ELR (cell line): ENCODE measurements at places on chromosomes 7 and 10.

DNA sequence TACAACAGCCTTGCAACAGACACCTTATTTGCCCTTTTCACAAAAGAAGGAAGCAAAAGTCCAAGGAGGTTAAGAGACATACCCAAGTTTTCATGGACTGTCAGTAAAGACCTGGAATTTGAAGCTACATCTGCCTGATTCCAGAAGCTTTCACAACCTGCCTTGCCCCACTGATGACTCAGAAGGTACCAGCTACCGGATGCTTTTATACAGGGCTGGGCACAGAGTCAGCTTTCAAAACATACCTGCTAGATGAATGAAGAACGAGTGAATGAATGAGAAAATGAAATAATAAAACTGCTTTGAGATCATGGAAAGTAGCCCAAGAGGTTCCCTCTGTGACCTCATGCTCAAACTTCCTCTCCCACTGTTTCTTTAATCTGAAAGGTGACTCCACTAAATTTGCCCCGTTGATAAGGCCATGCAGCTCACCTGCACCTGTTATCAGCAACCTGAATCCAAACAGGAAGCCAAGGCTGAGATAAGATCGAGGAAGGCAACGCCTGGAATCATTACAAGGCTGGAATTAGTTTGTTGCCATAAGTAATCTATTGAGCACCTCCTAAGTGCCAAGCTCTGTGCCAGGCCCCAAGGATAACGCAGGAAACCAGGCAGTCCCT lies 151.5 kb downstream of the WDR11 start:
- no peak for DNase-seq

DNA sequence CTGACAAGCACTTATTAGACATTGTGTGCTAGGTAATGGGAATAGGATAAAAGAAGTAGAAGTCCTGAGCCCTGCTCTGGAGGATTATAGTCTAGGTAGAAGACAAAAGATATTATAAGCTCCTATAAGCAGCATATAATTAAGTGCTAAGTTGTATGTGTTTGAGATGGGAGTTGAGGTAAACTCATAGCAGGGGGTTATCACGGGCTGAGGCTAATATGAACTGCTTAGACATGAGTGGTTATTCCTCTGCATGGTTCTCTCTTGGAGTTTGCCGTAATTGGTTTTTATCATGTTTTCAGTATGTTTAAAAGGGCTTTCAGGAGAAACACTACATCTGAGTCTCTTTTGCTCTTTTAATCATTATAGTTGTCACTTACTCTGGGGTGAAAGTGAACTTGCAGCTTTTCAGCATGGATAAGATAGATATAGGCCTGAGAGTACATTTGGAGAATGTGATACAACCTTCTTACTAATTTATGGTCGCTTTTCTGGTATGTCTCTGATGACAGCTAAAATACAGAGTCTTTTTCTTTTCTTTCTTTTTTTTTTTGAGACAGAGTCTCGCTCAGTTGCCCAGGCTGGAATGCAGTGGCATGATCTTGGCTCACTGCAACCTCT lies 39.0 kb downstream of the SMNDC1 start:
- DNase-seq, result no peak

GRCh38 chr7:27115221-27116026 lies 12.9 kb upstream of the HOXA2 start:
- DNase-seq, result peak; percentile 84

- no peak for DNase-seq
These were observed 62.7 kb downstream of the DKK1 start for GRCh38 chr10:52376694-52377354.

DNA sequence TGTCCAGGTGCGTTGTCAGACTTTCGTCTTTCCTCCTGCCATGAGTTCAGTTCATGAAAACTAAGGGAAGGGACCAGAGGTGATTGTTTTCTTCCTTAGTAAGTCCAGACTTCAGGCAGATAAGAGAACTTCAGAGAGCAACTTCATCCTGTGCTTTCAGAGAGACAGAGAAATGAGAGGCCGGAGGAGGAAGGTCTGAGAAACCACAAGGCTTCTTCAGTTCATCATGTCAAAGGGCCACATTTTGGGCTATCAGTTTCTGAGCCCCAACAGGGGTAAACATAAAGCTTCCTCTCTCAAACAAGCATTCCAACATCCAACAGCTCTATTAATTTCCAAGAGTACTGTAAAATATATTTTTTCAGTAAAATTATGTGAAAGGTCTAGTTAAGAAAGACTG lies 668.4 kb upstream of the NRP1 start:
- no peak for DNase-seq

DNA sequence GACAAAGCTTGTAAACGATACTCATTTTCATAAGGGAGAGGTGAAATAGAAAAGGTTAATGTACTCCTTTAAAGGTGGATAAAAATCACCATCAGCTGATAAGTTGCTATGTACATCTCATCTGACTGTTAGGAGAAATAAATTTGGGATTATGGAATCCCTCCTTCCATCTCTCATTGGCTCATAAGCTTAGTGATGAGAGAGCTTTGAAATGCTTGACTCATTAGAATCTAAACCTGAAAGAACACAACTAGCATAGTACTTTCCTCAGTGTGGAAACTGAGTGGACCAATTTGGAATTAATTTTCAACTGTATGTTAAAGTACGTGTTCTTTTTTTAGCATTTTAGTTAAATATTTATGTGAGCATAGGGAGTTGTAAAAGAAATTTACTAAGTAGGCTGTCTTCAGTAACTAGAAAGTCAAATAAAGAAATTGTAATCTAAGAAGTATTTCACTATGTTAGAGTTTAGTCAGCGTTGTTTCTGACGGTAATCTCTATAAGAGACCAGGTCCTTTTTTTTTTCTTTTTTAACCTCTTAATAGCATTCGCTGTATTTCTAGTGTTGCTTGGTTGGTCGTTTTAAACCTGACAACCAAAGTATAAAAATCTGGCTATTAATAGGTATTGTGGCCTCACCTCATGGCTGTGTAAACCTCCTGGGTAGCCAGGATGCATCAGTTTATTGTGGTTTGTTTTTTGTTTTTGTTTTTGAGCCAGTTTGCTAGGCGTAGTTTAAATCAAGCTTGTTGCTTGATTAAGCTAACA lies 34.4 kb downstream of the FHIP2A start:
- peak; percentile 76 for DNase-seq

- DNase-seq, result no peak
These were observed 3.4 kb upstream of the TBRG4 start for GRCh38 chr7:45114926-45115325.

GRCh38 chr10:48496831-48497779 lies 107.8 kb downstream of the ARHGAP22 start:
- DNase-seq, result peak; percentile 82

GRCh38 chr7:73841689-73842066 lies 638 bp downstream of the METTL27 start:
- DNase-seq, result no peak

DNA sequence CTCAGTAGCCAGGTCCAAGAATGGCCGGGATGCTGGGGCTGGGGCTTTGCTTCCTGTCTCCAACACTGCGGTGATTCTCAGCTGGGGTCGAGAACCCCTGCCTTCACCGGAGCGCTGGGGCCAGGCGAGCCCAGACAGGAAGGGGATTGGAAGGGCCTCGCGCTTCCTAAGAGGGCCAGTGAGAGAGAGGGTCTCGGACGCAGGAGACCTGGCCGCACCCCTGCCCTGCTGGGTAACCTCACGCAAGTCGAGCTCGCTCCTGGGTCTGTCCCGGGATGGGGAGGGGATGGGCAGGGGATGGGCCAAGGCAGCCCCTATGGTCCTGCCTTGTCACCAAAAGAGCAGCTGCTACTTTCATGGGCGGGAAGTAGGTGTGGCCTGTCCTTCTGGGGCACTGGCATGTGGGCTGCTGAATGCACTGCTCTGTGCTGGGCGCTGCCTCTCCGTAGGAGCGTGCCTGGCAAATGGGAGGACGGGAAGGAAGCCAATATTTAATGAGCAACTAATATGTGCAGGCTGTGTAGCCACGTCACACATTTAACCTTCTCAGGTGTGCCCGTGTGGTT lies 20.0 kb downstream of the KCNK18 start:
- DNase-seq, result peak; percentile 20

DNA sequence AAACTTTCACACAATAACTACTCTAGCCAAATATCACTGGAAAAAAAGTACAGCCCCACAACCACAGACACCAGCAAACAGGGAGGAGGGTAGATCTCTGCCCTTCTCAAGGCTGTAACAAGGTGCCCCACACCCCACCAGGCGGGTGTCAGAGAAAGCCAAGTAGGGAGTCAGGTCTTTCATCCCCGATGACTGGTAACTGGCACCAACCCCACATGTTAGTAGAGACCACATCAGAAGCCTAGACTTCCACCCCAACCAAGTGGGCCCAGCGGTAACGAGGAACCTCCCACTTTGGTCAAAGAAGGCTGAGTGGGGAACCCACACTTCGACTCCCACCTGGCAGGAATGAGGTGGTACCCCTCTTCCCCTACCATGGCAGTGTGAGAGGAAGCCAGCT lies 16.4 kb upstream of the RUFY2 start:
- no peak for DNase-seq

DNA sequence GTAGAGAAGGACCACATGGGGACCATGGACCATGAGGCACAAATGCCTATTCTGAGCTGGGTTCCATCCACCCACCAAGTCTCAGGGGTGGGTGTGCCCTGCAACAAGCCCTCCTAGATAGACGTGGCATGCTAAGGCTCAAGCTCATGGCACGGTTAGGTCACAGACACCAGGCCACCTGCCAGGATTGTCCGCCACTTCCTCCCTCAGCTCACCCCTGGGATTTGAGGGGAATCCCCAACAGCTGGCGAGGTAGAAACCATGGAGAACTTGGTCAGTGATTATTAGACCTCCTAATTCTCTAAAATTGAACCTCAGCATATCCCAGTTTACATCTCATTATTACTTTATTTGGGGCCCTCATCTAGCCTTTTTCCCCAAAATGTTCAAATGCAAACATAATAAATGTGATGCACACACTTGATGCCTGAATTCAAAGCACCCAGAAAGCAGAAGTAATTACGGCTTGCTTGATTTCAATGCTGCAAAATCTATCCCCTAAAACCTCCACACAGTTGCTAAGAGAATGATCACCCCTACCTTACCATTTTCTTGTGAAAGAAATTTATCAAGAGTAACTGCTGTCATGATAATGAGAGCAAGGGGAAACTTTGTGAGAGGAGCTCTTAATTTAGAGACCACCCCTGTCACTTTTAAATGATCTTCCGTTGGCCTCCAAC lies 366.6 kb upstream of the PFKP start:
- DNase-seq, result no peak

GRCh38 chr10:98655492-98655891 lies 208.8 kb upstream of the HPS1 start:
- no peak for DNase-seq
